Suprapubic skin (tissue), 4 donors: ENCODE measurements at places on chromosomes 6 and 20. TPM values are rescaled to one million over a fixed set of nuclear protein-coding genes. Genes with fewer than 3 reads are reported as not detected.

- no peak for DNase-seq
Observed at GRCh38 chr20:18901980-18902737, 88.6 kb downstream of the SCP2D1 start.

DNA sequence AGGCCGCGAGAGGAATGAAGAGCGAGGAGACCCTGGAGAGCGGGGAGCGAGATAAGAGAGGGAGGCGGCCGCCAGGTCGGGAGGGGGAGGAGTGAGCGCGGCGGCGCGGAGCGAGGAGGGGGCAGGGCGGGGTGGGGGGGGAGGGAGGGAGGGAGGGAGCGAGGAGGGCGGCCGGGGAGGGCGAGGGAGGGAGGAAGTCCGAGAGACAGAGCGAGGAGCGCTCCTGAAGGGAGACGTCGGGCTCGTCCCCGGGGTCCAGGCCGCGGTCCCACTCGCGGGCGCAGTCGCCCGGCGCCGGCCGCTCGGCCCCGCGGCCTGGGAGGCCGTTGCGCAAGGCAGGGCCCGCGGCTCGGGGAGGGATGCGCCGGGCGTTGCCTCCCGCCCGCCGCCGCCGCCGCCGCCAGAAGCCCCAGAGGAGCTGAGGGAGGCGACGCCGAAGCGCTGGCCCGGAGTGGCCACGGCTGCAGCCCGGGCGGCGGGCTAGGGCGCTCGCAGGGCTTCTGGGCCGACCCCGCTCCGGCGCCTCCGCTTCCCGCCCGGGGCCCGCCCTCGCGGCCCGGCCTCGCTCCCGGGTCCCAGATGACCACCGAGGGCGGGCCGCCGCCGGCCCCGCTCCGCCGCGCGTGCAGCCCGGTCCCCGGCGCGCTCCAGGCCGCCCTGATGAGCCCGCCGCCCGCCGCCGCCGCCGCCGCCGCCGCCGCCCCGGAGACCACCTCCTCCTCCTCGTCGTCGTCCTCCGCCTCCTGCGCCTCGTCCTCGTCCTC is at the start of gene FOXF2:
TSS of gene FOXF2 (plus strand) at position 208 of the 764 bp plus-strand sequence. CDS start at position 580, 372 bp downstream.
- DNase-seq: no peak

DNA sequence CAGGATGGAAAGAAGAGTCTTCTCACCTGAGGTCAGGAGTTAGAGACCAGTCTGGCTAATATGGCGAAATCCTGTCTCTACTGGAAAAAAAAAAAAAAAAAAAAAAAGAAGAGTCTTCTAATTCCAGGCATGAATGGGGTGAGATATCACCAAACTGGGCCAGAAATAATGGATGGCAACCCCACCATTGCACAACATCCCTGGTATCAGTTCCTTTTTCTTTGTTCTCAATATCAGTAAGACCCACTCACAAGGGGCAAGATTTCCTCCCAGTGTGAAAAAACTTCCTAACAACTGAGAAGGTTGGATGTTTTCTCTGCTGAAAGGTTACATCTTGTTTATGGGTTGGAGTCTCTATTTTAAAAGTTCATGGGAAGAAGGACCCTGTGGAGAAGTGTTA is 23.6 kb upstream of the NR2E1 start:
- DNase-seq: no peak

- DNase-seq: no peak
Observed at GRCh38 chr20:5313916-5314315, 2.8 kb downstream of the PROKR2 start.

- no peak for DNase-seq
Observed at GRCh38 chr6:56259234-56260077, 12.1 kb upstream of the COL21A1 start.

GRCh38 chr6:106747139-106747538 is 117.8 kb downstream of the QRSL1 start:
- no peak for DNase-seq

Gene POU5F1
- 0.85 TPM for total RNA-seq
